Activated CD4-positive, alpha-beta T cell treated with anti-CD3 and anti-CD28 coated beads for 24 hours (primary cell): ENCODE measurements at places on chromosomes 2 and 18.

GRCh38 chr2:210475706-210476105, 853 bp downstream of the LANCL1 start:
- no peak for DNase-seq

DNA sequence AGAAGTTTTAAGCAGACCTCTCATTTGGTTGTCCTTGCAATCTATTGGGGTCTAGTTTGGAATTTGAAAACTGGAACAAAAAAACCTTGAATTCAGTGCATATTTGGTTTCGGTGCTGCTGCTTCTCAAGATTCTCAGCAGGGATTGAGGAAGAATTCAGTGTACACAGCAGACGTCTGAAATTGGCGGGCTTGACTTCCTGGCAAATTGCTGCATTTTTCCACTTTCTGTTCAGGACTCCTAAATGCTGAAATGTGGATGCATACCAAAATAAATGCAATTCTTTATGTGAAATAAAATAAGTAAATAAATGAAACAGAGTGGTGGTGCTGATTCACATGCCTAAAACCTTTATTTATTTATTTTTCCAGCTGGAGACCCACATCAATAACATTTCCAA, 332.4 kb upstream of the KYNU start:
- DNase-seq: no peak

- no peak for DNase-seq
Measured at GRCh38 chr2:138433995-138434951, 67.3 kb upstream of the SPOPL start.

DNA sequence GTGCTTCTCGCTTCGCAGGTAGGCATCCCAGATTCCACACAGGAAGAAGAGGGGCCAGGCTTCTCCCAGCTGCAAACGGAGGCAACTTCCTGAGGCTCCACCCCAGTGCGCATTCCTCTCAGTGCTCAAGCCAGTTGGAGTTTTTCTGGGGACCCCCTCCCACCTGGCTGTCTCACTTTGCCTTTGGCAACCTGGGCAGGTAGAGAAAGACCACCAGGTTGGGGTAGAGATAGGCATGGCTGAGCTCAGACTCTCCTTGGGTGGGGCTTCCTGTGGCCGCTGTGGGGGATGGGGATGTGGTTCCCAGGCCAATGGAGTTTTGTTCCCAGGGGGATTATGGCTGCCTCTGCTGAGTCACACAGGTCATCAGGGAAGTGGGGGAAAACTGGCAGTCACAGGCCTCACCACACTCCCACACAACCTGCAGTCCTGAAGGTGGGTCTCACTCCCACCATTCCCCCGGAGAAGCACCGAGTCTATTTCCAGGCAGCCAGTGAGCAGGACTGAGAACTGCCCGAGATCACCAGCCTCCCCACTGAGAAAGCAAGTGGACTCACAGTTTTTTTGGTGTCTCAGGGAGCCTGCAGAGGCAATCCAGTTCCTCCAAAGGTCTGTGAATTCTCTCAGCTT, 38.1 kb downstream of the SLC39A10 start:
- DNase-seq: no peak

- DNase-seq: no peak
Measured at GRCh38 chr2:63661076-63661475, 72.3 kb downstream of the MDH1 start.

DNA sequence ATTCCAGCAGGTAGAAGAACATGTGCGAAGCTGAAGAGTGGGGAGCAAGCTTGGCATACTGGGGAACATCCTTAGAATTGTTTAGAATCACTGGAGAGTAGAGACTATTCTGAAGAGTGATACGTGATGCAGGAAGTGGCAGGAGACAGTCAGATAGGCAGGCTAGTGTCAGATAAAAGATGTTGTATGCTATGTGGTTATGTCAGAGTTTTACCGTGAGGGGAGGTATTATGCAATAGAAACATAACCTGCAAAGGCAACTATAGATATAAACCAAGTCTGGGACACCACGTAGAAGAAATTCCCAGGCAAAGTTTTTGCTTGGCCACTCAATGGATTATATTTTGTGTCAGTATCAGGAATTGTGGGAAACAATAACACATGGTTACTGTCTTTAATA, 62.0 kb upstream of the ZSWIM2 start:
- no peak for DNase-seq

DNA sequence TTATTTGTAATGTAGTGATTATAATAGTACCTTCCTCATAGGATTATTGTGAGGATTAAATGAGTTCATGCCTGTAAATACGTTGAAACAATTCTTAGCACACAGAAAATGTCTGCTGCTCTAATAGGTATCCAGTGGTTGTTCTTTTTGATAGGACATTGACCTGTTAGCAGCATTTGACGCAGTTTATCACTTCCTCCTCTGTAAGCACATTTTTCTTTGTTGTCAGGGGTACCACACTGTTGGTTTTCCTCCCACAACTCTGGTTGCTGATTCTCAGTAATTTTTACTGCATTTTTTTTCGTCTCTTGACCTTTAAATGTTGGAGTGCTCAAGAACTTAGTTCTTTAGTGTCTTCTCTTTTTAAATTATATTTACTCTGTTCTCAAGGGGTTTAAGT, 15.4 kb downstream of the PPM1B start:
- no peak for DNase-seq

DNA sequence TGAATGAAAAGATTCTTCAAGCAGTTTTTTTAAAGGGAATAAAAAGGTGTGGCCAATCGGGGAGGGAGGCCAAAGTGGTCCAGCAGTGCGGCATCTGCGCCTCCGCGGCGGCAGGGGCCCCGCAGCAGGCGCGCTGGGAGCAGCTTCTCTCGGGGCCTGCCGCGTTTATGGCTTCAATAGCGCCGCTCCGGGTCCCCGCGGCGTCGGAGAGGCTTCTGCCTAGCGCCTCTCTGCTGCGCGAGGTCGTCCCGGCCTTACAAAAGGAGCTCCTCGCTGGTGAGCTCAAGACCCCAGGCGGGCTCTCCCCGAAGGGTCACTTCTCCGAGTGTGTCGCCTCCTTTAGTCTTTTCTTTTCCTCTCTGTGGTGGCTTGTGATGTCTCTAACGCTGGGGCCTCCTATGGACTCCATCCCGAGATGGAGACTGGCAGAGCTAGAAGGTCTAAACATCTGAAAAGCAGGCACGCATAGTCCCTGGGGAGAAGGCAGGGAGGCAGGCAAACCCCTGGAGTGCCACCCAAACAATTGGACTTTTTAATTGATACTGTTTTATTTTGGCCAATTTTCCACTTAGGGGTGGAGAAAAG, 67.1 kb downstream of the SUMO1 start:
- DNase-seq: no peak

GRCh38 chr2:239831001-239831731, 194.0 kb downstream of the NDUFA10 start:
- no peak for DNase-seq

- no peak for DNase-seq
Measured at GRCh38 chr18:66949419-66949818, 345.5 kb upstream of the CDH19 start.

DNA sequence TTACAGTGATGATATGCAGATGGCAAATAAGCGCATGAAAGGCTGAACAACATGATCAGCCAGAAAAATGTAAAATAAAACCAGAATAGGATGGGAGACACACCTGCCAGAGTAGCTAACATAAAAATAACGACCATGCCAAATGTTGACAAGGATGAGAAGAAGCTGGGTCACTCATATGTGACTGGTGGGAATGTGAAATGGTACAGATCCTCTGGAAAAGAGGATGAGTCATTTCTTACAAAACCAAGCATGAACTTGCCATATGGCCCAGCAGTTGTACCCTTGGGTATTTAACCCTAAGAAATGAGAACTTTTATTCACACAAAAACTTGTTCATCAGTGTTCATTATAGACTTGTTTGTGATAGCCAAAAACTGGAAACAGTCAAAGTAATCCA, 143.8 kb downstream of the SH3BP4 start:
- DNase-seq: no peak

DNA sequence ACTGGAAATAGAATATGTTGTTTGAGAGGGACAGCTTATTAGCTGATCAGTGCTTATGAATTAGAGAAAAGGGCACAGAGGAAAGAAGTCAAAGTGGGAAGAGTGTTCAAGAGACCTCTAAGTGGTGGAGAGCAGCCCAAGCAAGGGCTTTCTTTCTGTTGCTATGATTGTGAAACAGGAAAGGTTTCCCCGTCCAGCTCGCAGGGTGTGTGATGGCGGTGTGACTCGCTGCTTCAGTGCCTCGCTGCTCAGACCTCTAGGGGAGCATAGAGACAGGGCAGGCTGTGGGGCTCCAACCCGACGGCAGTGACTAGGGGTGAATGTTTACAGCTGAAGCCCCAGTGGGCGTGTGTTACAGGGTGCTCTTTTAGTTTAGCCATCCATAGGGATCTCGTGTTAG, 166.5 kb upstream of the COPS8 start:
- no peak for DNase-seq

GRCh38 chr18:45835057-45835636, 9.7 kb downstream of the SIGLEC15 start:
- DNase-seq: no peak

GRCh38 chr18:60027397-60027796, 127.6 kb downstream of the PMAIP1 start:
- no peak for DNase-seq

DNA sequence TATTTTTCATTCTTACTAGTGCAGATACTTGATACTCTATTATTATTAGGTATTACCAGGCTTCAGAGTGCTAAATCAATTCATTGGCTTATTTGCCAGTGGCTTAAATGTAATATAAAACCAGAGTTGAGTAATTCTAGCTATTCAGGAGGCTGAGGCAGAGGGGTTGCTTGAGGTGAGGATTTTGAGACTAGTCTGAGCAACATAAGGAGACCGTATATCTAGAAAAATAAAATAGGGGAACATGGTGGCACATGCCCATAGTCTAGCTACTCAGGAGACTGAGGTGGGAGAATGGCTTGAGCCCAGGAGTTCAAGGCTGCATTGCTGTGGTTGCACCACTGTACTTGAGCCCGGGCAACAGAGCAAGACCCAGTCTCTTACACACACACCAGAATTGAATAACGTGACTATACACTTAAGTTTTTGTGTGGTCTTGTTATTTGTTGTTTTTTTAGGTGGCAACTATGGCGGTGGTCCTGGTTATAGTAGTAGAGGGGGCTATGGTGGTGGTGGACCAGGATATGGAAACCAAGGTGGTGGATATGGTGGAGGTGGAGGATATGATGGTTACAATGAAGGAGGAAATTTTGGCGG, 4.8 kb downstream of the HNRNPA3 start:
- no peak for DNase-seq

- DNase-seq: no peak
Measured at GRCh38 chr2:226427538-226428307, 371.9 kb downstream of the IRS1 start.

DNA sequence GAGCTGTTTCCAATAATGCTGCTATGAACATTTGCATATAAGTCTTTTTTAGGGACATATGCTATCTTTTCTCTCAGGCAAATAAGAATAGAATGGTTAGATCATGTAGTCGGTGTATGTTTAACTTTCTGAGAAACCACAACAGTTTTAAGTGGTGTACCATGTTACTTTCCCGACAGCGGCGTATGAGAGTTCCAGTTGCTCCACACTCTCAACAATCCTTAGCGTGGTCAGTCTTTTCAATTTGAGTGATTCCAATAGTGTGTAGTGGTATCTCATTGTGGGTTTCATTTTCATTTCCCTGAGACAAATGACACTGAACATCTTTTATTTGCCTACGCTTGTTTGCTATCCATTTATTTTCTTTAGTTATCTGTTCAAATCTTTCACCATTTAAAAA, 149.5 kb downstream of the ACOXL start:
- DNase-seq: no peak

GRCh38 chr2:37794717-37795116, 123.3 kb upstream of the CDC42EP3 start:
- DNase-seq: no peak

- no peak for DNase-seq
Measured at GRCh38 chr2:189952536-189953109, 109.9 kb downstream of the MSTN start.

DNA sequence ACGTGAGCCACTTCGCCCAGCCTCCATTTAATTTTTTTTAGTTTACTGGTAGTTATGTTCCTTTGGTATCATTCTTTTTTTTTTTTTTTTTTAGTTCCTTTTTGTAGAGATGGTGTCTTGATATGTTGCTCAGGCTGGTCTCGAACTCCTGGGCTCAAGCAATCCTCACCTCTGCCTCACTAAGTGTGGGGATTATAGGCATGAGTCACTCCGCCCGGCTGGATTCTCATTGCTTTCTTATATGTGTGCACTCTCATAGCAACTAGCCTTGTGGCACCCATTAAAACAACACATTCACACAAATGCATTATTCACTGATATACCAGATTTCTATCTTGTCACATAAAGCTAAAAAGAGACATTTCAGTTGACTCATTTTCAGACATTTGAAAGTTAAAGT, 4.2 kb downstream of the TTC27 start:
- no peak for DNase-seq

- DNase-seq: no peak
Measured at GRCh38 chr18:33022370-33022769, 249.5 kb upstream of the KLHL14 start.

GRCh38 chr18:62928326-62928725, 213.0 kb downstream of the PHLPP1 start:
- no peak for DNase-seq

DNA sequence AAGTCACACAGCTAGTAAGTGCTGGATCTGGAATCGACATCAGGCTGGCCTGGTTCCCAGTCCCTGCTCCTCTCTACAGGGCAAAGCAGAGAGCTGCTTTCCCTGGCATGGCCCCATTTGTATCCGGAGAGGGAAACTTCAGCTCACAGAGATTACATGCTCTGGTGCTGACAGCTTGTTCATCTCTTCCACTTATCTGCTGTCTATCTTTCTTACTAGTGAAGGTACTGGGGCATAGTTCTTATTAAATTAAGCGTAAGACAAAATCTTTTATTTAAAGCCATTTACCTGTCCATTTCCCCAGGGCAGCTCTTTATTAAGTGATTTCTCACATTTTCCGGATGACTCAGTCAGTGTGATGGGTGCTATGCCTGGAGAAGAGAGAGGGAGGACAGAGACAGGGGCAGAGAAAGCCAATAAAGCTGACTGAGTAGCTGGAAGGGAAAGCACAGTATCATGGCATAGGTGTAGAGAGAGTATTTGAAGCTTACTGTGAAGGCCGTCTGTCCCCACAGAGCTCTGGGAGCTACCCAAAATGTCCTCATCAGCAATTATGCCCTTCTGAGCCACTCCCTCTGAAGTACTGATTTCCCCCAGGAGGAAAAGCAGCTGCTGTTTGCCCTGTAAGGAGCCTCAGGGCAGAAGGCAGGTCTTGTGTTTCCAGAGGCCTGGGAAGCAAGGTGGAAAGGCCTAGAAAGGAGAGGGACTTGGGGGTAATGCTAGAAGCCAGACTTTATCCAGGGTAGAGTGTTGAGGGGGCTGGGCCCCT, 44.1 kb upstream of the EPAS1 start:
- no peak for DNase-seq

GRCh38 chr18:45019469-45019868, 338.8 kb downstream of the SETBP1 start:
- DNase-seq: no peak

- DNase-seq: no peak
Measured at GRCh38 chr2:11154016-11154922, 998 bp upstream of the SLC66A3 start.
